EL (cell line): ENCODE measurements at places on chromosomes 13 and 19.

DNA sequence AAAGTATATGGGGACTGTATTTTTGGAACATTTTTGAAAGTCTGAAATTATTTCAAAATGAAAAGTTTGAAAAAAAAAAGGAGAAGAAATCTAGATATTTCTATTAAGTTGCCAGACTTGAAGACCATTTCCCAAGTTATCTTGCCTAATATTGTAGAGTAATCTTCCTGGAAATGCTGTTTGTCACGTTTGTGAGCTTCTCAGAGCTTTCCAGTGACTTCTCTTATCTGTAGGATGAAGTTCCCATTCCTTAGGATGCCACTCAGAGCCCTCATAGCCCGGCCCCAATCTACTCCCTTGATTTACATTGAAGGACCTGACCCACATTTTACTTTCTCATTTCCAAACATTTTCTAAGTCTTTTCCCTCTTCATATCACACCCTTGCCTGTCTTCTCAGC lies 23.6 kb downstream of the CEACAM8 start:
- no peak for DNase-seq

DNA sequence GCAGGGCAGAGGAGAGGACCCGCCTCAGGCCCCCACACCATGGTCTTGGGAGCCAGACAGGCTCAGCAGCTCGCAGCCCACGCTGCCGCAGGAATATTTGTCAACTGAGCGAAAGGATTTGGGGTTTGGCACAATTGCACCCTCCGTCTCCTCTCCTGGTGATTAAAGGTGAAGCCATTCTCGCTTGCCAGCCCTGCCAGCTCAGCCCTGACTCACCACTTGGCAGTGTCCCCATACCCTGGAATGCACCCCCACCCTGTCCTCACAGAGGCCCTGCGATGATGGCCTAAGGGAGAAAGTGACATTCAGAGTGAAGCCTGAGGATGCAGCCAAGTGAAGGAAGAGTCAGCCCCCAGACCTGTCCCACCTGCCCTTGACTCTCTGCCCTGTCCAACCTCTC lies 18.8 kb downstream of the CYTH2 start:
- peak; percentile 92 for DNase-seq

DNA sequence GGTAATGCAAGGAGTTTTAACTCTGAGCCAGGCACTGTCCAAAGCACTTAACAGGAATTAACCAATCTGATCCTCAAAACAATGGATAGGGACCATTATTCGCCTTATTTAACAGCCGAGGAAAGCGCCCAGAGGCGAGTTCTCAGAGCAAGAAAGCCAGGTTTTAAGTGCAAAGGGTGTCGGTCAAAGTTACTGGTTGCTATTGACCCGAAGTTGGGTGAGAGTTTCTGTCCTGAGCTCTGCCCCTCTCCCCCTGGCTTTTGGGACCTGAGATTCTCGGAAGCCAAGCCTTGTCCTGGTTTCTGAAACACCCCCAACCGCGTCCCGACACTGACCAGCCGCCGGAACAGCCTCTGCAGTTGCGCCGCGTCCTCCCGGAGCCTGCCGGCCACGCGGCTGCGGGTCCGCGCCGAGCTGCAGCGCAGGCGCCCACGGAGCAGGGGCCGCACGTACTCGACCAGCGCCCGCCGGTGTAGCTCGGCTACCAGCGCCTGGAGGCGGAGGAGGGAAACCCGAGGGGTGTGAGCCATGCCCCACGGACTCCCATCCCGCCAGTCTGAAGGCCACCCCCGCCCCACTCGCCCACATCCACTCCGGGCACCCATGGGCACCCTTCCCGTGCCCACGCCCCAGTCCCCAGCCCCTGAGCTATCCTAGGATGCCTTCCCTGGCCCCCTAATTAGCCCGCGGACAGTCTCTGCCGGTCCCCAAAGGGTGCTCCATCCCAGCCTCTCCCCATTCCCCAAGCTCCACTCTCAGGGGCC lies 27.8 kb downstream of the EXOC3L2 start:
- no peak for DNase-seq

DNA sequence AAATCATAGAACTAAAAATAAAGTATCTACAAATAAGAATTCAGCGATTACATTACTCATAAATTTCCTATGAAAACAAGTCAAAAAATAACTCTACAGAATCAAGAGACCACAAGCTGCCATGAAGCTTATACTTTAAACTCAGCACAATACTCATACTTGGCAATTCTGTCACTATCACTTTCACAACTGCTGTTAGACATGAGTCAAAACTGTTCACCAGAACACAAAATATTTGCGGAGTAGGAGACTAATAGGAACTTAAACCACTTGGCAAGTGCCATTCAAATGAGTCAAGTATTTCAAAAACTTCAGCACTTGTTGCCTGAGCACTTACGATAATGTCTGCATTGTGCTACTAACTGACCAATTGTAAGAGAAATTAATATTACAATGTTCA lies 387.8 kb upstream of the GPC6 start:
- DNase-seq = peak; percentile 90

DNA sequence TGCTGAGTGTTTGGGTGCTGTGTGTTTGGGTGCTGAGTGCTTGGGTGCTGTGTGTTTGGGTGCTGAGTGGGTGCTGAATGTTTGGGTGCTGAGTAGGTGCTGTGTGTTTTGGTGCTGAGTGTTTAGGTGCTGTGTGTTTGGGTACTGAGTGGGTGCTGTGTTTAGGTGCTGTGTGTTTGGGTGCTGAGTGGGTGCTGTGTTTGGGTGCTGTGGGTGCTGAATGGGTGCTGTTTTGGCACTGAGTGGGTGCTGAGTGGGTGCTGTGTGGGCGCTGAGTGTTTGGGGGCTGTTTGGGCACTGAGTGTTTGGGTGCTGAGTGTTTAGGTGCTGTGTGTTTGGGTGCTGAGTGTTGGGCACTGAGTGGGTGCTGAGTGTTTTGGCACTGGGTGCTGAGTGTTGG lies 48.5 kb upstream of the F7 start:
- DNase-seq = no peak

- DNase-seq = no peak
Observed at GRCh38 chr13:102659168-102659713, 35.6 kb downstream of the METTL21C start.

GRCh38 chr19:15138427-15138826 lies 31.2 kb downstream of the SYDE1 start:
- DNase-seq = peak; percentile 29

DNA sequence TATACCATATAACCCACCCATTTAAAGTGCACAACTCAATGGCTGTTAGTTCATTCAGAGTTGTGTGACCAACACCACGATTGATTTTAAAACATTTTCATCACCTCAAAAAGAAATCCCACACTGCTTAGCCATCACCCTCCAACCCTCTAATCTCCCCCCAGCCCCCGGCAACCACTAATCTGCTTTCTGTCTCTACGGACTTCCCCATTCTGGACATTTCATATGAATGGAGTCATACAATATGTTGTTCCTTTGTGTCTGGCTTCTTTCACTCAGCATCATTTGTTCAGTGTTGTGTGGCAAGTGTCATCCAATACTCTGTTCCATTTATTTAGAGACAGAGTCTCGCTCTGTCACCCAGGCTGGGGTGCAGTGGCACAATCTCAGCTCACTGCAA lies 4.0 kb upstream of the PNMA8B start:
- DNase-seq = no peak

DNA sequence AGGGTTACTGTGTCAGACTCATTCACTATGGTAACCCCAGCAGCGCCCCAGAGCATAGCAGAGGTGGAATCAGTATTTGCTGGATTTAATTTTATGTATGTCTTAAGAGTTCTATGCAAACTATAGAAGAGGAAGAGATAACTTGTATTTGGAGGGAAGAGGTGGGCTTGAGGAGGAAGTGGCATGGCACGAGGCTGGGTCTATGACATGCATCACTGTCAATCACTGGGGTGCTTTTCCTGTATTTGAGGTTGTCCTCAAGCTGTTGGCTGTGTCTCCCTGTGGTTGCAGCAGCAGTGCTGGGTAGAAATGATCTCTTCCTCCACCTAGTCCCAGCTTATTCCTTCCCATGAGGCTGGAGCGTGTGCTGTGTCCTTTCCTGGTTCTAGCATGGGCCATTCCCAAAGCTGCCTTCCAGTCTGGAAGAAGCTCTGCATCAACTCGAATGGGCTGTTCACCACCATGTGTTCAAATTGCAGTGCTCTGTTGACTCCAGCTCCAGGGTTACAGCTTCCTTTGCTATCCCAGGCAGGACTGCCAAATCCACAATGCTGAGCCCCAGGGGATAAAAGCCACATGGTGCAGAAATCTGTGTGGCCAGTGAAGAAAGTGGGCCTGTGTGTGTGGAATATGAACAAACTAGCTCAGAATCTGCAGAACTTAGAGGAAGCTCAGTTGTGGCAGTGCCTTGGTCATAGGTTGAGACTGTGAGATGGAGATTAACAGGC lies 73.1 kb upstream of the MTIF3 start:
- DNase-seq = no peak

GRCh38 chr19:1473085-1473851 lies 5.7 kb downstream of the C19orf25 start:
- no peak for DNase-seq
